Right forelimb (tissue), 1 donor: ENCODE measurements at places on chromosomes 6 and 20.

- DNase-seq: no peak
Measured at GRCh38 chr6:117956386-117956785, 49.3 kb downstream of the SLC35F1 start.

DNA sequence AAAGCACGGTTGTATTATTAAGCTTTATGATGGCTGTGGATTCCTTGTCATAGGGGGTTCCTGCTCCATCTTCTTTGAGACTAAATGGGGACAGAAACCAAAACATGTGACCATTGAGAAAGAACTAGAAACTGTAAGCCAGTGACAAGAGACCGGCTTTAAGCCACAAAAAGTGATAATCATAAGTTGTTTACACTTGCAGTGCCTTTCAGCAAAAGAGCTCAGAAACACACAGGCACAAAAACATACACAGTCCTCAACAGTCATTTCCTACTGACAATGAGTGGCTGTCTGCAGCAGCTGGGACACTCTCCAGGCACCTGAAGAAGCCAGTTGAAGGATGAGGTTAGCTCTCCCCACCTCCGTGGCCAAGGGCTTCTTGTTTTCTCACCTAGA lies 20.0 kb upstream of the UBE2J1 start:
- no peak for DNase-seq

- no peak for DNase-seq
Measured at GRCh38 chr20:10922506-10922905, 248.7 kb upstream of the JAG1 start.

DNA sequence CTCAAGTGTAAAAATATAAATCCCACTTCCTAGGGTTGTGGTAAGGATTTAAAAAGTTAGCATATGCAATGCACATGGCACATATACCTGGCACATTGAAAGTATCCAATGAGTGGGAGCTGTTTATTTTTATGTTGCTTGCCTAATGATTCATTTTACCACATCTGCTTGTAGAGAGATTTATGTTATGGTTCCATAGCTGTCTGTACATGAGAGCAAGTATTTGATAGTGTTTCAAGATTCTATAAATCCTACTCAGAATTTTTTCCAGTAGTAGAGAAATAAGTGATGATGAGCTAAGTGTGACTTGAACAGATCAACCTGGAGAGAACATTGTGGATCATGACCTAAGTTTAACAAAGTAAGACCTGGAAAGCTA lies 125.3 kb upstream of the SPTLC3 start:
- no peak for DNase-seq

DNA sequence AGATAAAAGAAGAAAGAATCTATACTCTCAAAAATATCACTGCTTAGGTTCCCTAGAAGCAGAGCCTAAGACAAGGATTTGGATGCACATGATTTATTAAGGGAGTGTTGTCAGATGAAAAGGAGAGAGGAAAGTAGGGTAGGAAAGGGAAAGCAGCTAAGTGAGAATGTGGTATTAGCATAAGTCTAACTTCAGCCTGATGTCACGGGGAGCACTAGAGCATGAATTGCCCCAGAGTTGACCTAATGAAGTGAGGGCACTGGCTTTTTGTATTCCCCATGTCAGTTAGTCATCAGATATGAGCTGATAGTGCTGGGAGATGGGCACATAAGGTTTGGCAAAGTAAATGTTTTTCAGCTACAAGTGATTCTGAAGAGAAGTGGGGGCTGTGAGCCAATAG lies 129.0 kb upstream of the THEMIS start:
- no peak for DNase-seq

- no peak for DNase-seq
Measured at GRCh38 chr20:21575167-21575566, 61.3 kb upstream of the NKX2-2 start.

DNA sequence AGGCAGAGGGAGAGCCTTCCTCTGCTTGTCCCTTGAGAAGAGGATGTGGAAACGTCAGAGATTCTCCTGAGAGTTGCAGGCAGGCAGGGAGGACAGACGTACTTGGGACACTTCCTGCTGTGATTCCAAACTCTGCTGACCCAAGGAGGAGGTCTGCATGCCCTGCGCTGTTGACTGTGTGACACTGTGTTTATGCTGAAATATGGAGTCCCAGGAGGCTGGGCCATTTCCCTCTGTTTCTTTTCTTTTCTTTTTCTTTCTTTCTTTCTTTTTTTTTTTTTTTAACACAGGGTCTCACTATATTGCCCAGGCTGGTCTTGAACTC lies 63.5 kb upstream of the BHLHE23 start:
- DNase-seq: no peak

GRCh38 chr20:51313358-51313827 lies 229.1 kb downstream of the NFATC2 start:
- no peak for DNase-seq

DNA sequence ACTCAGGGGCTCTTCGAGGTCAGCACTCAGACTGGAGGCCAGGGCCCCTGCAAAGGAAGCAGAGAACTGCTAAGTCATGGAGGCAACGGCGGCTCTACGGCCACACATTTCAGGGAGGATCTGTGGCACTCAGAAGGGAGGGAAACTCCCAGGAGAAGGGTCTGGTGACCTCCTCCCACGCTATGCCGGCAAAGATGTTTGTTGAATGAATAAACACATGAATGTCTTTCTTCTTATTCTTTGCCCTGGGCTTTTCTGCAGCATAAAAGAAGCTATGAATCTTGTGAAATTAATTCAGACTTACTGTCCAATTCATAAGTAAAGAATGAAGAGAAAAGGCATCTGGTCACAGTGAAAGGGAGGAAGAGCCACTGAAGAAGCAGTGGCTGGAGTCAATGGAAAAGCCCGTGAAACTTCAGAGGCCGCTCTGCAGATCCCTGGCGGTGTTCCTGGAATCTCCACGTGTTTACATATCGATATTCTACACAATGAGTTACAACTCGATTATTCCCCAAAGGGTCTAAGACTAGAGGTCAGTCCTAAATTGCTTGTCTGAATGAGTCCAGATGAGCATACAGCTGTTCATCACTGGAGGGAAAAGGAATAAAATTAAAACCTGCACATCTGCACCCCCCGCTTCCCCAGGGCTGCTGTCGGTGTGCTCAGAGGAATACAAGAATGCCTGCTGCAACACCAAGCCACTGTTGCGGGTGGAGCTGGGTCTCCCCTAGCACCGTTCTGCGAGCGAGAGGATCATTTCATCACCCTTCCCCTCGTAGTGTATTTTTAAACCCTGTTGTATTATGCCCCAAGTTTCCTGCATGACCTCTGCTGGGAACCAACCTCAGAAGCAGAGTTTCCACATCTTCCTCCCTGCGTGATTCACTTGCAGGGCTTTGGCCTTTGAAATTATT lies 25.6 kb downstream of the INSM1 start:
- DNase-seq: no peak

GRCh38 chr6:108841377-108841855 lies 6.8 kb upstream of the ARMC2 start:
- DNase-seq: no peak

DNA sequence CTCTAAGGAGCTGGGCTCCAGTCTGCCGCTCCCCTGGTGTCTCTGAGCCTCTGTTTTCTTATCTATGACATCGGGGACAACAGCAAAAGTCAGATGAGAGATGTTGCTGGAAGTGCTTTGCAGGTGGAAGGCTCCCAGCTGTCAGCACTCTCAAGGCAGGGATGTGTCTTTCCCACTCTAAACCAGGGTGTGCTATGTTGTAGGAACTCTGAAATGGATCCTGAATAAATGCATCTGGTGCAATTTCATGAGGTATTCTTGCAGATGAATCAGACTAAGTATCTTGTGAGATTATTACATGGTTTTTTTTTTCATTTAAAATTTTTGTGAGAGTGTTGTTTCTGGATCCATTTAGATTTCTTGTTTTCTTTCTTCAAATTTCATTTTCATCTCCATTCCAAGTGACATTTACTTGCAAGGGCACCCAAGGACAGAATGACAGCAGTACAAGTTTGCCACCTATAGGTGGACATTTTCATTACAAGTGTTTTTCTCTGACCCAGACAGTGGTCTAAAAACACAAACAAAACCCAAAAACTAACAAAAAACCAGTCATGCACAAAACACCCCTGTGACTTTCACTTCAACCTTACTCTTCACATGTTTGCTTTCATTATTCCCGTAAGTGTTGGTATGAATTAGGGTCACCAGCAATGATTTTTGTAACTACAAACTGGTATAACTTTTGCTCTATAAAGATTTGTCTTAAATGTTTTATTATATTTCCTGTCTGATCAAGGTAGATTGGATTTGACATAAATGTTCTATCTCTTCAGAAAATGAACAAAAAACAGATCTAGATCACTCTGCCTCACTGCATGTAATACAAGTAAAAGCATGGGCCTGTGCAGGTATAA lies 14.7 kb upstream of the SIM1 start:
- DNase-seq: no peak

DNA sequence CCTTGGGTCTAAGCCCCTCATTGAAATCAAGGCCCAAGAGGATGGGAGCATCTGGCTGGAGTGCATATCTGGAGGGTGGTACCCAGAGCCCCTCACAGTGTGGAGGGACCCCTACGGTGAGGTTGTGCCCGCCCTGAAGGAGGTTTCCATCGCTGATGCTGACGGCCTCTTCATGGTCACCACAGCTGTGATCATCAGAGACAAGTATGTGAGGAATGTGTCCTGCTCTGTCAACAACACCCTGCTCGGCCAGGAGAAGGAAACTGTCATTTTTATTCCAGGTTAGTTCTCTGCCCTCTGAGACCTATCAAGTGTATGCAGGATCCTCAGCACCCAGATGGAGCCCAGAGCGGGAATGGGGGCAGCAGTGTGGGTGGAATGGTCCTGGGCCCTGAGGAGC lies 5.1 kb downstream of the BTN2A2 start:
- no peak for DNase-seq

DNA sequence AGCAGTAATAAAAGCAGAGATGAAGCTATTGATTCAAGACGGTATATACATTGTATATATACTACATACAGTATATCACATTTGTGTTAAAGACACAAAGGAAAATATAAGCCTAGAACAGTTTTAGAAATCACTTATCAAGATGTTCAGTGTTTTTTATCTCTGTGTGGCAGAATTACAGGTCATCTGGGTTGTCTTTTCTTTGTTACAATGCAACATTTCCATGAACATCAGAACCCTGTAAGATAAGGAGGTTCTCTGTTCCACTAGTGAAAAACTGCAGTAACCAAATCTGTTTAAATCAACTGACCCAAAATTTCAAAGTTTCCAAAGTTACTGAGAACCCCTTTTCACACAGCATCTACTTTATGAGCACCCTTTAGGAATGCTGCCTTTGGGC lies 42.2 kb downstream of the B4GALT5 start:
- no peak for DNase-seq

GRCh38 chr6:6772751-6773150 lies 184.2 kb downstream of the LY86 start:
- DNase-seq: no peak

- no peak for DNase-seq
Measured at GRCh38 chr6:36805096-36805797, 34.0 kb downstream of the CPNE5 start.

GRCh38 chr6:149095842-149096241 lies 221.7 kb upstream of the TAB2 start:
- no peak for DNase-seq

- DNase-seq: no peak
Measured at GRCh38 chr6:138778331-138778730, 4.8 kb downstream of the CCDC28A start.

DNA sequence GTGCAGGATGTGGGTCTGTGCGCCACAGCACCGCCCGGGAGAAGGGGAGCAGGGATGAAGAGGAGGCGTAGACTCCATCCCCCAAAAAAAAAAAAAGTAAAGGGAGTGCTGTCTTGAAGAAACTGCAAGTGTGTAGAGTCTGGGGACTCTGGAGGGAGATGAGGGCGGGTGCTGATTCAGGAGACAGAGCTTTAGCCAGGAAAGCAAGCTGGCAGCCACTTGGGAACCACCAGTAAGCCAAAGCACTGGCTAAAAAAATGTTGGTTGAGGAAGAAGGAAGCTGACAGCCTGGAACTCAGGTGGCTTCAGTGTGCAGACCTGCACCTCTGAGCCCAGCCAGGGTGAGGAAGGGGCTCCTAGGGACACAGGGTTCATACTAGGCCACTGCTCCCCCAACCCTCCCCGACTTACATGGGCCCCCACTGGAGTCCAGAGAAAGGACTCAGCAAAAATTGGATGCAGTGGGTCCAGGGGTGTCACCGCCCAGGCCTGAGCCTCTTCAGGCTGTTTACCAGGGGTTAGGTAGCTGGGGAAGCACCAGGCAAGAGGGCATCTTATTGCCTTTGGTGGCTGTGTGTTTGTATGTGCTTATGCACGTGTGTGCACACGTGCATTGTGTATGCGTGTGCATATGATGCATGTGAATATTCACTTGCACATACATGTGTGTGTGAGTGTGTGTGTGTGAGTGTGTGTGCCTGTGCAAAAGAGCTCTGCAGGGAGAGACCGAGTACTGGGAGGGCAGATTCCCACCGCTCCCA lies 153.5 kb upstream of the MLN start:
- DNase-seq: no peak

- DNase-seq: no peak
Measured at GRCh38 chr6:54403096-54403495, 94.9 kb downstream of the TINAG start.

- no peak for DNase-seq
Measured at GRCh38 chr6:162973151-162973872, 245.5 kb downstream of the PACRG start.

GRCh38 chr6:33008944-33009861 lies at the start of gene HLA-DOA:
HLA-DOA (minus strand) TSS chr6:33009591.
- DNase-seq: peak; percentile 52

DNA sequence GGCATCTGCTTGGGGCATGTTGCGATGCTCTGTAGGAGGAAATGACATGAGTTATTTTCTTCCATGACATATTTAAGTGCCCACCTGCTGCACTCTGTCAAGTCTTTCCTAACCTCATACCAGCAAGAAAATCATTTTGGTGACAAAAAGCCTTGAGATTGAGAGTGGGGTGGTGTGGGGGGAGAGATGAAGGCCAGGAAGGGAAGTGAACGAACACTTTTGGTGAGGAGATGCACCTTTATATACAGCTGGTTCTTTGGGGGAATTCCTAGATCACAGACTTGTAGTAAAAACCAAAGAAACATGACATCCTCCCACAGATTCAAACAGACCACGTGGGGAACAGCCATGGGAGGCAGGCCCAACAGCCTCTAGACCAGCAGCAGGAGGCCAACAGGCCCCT lies 26.1 kb downstream of the NCOA5 start:
- no peak for DNase-seq

DNA sequence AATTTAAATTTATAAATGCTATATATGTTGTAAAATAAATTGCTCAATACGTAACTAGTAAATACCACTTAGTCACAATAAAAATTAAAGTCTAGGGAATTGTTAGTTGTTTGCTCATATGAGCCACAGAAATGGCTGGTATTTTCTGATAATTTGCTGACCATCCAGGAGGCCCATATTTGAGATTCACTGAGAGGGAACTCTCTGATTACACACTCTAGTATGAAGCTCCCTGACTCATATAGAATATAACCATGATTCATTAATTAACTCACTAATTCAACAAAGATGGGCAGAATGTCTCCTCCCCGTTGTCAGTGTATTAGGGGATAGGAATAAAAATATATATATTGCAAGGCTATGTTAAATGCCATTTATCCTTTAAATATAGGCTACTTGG lies 46.6 kb upstream of the TMEM30A start:
- DNase-seq: no peak

- DNase-seq: no peak
Measured at GRCh38 chr6:93139408-93140081, 279.8 kb downstream of the EPHA7 start.
